SK-N-SH treated with all-trans-retinoic acid at 6 μM for 48 hours (cell line): ENCODE measurements at places on chromosomes 7 and 10.

DNA sequence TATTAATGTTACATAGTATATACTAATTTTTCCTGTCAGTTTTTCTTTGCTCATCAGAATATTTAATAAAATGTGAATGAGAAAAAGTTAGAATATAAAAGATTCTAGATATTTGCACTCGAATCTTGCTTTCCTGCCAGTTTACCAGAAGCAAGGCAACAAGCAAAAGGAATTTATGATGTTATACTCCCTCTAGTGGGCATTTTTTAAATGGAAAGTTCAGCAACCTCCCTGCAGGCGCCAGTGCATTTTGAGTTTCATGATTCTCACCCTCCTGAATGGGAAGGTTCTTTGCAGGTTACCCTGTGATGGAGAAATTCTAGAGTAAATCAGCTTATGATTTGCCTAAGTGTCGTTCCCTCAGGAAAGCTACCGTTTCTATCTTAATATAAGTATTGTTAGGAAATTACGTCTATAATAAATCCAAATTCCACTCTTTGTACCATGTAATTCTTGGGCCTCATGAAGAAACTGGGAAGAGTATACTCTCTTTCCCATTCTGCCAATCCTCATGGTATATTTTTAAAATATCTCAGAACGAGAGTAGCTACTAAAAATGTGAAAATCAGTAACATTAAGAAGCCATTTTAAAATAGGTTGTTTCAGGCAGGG is 350.0 kb downstream of the CRPPA start:
- ATAC-seq: peak; percentile 92

GRCh38 chr10:43237128-43237527 is 29.7 kb downstream of the RASGEF1A start:
- ATAC-seq: no peak

GRCh38 chr10:129951970-129952265 is 12.2 kb downstream of the EBF3 start:
- ATAC-seq: no peak

DNA sequence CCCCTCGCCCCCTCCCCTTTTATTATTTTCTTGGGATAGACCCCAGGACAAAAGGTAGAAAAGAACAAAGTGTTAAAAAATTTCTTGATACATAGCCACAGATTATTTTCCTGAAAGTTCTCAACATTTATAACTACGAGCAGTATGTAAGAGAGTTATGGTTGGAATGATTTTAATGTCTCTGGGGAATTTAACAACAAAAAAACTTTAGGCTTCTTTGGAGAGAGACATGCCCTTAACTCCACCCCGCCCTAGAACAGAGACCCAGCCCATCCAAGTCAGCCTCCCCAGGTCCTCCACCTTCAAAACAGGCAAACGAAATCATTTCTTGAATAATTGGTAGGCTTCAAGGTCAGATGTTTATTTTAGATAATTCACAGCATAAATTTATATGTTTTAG is 97.1 kb downstream of the TCF7L2 start:
- ATAC-seq: no peak

DNA sequence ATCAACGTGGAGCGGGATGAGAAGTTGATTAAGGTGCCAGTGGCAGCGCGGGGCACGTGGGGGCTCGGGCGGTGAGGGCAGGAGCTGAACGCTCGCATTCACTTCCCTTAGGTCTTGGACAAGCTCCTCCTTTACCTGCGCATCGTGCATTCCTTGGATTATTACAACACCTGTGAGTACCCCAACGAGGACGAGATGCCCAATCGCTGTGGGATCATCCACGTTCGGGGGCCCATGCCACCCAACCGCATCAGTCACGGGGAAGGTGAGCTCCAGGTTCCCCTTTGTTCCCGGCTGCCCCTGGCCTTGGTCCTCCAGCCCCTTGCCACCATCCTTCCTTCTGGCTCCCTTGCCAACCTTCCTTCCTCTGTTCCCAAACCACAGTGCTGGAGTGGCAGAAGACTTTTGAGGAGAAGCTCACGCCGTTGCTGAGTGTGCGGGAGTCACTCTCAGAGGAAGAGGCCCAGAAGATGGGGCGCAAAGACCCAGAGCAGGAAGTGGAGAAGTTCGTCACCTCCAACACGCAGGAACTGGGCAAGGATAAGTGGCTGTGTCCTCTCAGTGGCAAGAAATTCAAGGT is 2.5 kb downstream of the UFSP1 start:
- no peak for ATAC-seq

GRCh38 chr7:18425227-18425626 is 70.3 kb upstream of the HDAC9 start:
- no peak for ATAC-seq

GRCh38 chr10:124344931-124345330 is 73.8 kb downstream of the OAT start:
- ATAC-seq: no peak

DNA sequence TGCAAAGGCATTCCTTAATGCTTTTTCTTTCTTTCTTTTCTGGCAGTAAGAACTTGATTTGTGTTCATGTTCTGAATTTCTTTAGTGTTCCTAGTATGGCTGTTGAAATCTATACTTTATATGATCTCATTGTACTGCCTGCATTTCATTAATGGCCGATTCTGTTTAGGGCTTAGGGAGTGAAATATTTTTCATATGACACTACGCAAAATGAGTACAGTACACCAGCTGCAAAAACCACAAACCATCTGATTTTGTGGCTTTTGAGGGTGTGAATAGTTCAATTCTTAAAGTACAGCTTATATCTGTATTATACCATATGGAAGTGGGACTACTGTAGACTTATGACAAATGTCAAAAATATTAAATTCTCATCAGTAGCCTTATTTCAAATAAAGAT is 69.1 kb upstream of the FOXP2 start:
- no peak for ATAC-seq

DNA sequence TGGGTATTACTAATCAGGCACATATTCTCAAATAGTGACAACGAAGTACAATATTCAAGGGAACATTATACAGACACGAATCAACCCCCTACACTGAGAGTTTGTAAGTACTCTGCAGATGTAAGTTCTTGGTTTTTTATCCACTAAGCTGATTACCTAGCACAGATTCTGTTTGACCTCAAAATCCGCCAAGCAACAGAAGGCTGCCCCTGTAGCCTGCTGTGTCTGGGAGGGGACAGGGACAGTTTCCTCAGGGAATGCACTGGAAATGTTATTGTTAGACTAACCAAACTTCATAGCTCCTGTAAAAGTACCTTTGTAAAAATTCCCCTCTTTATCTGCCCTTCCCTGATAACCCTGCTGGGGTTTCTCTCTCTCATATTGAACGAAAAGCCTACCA is 45.2 kb upstream of the ZRANB1 start:
- ATAC-seq: no peak

DNA sequence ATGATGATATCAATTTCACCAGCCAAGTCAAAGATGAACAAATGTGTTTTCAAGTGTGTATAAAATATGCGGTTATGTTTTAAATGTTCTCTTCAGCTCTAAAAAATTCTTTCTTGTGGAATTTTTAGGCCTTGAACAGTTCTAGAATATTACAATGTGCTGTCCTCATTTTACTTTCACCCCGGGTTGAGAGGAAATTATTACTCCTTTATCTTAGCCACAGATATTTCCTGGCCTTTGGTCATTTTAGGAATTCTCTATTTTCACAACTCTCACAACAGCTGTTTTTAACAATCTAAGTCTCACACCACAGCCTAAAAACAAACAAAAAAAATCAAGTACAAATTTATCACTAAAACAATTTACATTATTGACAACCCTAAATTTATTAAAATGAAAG is 112.2 kb upstream of the HGF start:
- no peak for ATAC-seq

DNA sequence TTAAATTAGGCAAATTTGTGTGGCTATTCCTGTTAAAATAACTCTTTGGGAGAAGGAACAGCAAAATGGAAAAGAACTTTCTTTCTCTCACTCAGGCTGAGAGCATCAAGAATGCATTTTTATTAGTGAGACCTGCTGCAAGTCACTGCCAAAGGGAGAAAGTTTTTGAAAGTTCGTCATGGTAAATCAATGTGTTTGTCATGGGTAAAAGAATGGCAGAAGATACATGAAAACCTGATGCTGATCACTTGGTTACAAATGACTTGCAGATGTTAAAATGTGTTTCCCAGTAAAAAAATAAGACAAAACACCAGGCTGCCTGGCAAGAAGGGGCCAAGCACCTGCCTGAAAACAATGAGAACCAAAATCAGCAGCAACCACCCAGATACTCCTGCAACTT is 484.7 kb upstream of the NRP1 start:
- no peak for ATAC-seq

DNA sequence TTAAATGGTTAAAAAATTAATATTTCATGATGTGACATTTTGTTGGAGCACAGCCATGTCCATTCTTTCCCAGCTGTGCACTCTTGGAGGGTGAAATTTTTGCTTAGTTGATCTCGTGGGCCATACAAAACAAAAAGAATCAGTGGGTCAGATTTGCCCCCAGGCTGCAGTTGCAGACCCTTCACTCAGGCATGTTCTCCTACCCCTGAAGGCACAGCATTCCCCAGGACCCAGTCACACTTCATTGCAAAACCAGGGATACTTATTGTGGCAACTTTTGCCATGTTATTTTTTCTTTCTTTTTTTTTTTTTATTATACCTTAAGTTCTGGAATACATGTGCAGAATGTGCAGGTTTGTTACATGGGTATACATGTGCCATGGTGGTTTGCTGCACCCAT is 6.0 kb downstream of the TAS2R40 start:
- ATAC-seq: no peak

DNA sequence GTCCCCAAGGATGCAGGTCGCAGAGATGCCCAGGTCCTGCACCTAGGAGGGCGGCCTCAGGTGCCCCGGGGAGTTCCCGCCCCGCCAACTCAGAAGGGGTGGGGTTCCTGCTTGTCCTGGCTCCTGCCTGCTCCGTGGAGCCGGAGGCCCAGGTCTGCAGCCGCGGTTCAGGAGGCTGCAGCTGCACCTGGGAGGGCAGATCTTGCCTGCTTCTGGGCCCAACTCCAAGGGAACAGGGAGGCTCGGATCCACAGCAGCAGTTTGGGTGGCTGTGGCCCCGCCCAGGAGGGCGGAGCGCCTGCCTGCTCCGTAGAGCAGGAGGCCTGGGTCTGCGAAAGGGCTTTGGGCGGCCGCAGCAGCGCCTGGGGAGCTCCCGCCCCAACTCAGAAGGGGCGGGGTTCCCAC is 108.2 kb upstream of the EGR2 start:
- ATAC-seq: no peak

GRCh38 chr7:5692845-5693278 is 88.6 kb downstream of the RNF216 start:
- ATAC-seq: peak; percentile 18

GRCh38 chr7:16034353-16034752 is 347.9 kb upstream of the MEOX2 start:
- ATAC-seq: no peak

- no peak for ATAC-seq
Observed at GRCh38 chr10:69409968-69410367, 6.8 kb downstream of the TACR2 start.

GRCh38 chr7:135291809-135292253 is 58.2 kb downstream of the STRA8 start:
- ATAC-seq: no peak; the same call in 2 of the 3 replicates

DNA sequence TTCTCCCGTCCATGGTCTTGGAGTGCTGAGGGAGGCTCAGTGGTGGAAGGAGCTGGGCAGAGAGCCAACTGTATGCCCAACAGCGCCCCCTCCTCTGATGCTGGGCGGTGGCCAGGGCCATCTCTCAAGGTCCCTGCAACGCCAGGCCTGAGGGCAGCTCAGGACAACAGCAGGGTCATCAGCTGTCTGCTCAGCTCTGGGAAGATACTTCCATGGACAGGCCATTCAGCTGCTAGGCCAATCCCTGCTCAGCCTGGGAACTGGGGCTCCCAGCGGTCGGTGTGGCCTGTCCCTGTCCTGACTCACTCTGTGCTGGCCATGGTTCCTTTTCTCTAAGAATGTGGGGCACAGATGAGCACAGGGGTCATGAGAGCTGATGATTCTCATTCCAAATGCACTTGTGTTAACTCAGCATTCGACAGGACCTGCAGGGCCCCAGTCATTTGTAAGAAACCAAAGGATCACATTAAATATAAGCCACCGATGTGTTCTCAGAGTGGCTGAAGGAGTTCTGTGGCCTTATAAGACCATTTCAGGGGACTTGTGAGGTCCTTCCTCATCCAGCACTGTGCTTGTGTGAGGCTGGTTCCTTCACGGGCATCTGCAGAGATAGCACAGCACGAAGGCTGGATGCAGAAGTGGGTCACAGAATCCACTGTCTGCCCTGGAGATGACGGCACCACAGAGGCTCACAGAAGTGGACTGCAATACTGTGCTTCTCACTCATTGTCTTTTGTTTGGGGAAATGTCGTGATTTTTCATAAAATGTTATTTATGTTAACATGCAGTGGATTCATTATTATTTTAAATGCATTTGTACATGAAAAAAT is 73.0 kb downstream of the ADCY1 start:
- peak; percentile 52; the same call in 2 of the 3 replicates for ATAC-seq

GRCh38 chr7:41696323-41696916 is 6.5 kb downstream of the INHBA start:
- ATAC-seq: peak; percentile 83

GRCh38 chr7:33806298-33807154 is 98.8 kb upstream of the BMPER start:
- peak; percentile 3; the same call in 1 of the 3 replicates for ATAC-seq

- ATAC-seq: peak; percentile 44
Observed at GRCh38 chr10:94293354-94293753, 69.4 kb downstream of the NOC3L start.

DNA sequence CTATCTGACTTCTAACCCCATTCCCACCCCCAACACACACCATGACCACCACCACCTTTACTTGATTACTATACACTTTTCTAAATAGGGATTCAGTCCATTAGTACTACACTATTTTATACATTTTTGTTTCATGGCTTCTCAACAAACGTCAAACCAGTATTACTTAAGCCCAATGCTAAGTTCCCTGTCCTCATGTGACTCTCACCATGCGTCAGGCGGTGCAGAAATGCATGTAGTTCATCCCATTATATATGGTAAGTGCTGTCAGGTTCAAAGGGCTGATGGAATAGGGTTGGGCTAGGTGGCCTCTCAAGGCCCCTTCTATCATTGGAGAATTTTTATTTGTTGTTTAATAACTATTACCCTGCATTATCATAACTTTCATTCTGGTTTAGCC is 19.5 kb upstream of the VPS41 start:
- no peak for ATAC-seq

GRCh38 chr7:46152696-46153095 is 231.6 kb upstream of the IGFBP3 start:
- ATAC-seq: peak; percentile 61

- no peak for ATAC-seq
Observed at GRCh38 chr10:95423164-95424005, 132.6 kb upstream of the PDLIM1 start.

- ATAC-seq: no peak
Observed at GRCh38 chr7:67610897-67611296, 614.3 kb downstream of the TYW1 start.

GRCh38 chr10:59668096-59668495 is 41.6 kb downstream of the SLC16A9 start:
- ATAC-seq: no peak

DNA sequence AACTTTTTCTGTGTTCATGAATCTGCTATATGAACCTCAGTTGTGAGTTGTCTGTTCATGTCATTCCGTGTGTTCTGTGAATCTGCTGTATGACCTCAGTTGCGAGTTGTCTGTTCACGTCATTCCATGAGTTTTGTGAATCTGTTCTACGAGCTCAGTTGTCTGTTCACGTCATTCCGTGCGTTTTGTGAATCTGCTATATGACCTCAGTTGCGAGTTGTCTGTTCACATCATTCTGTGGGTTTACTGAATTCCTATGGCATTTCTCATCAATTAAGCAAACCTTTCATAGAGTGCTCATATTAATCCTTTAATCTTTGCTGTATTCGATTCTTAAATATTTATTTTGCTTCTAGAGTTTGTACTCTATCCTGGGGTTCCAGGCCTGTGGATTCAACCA is 150.6 kb downstream of the DIP2C start:
- ATAC-seq: peak; percentile 67
